ENCODE measurements at places on chromosomes 16 and 17. TPM values are rescaled to one million over a fixed set of nuclear protein-coding genes. Genes with fewer than 3 reads are reported as not detected.

GRCh38 chr17:79620207-79621038 is 9.6 kb upstream of the RBFOX3 start:
- no peaks in the 10 kb centered on the region for H3K27me3 ChIP-seq
- H3K4me1 ChIP-seq: no peaks in the 10 kb centered on the region
- no peak overlapping the region for H3K27ac ChIP-seq
- H3K36me3 ChIP-seq: no peaks in the 10 kb centered on the region
- DNase-seq: peak; percentile 19
- no peak overlapping the region for H3K4me3 ChIP-seq

GRCh38 chr17:81333616-81334368 is 38.7 kb upstream of the SLC38A10 start:
- H3K27me3 ChIP-seq: no peaks in the 10 kb centered on the region
- H3K36me3 ChIP-seq: no peaks in the 10 kb centered on the region
- H3K4me1 ChIP-seq: peaks cover 28% of the 10 kb centered on the region
- no peak for DNase-seq
- no peak overlapping the region for H3K4me3 ChIP-seq

P2RX1 gene
- total RNA-seq: 3.5 TPM

DNA sequence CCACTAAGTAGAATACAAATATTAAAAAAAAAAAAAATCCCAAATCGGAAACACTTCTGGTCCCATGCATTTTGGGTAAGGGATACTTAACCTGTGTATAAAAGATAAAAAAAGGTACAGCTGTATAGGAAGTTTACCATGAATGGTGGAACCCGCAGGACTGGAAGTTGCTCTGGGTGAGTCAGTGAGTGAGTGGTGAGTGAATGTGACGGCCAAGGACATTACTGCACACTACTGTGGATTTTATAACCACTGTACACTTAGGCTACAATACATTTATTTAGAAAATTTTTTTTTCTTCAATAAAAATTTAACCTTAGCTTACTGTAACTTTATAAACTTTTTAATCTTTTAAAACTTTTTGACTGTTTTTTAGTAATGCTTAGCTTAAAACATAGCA is 71.3 kb upstream of the BCAR1 start:
- peaks cover 4% of the 10 kb centered on the region for H3K4me1 ChIP-seq
- no peaks in the 10 kb centered on the region for H3K36me3 ChIP-seq
- H3K27me3 ChIP-seq: no peaks in the 10 kb centered on the region
- H3K4me3 ChIP-seq: no peak overlapping the region

DNA sequence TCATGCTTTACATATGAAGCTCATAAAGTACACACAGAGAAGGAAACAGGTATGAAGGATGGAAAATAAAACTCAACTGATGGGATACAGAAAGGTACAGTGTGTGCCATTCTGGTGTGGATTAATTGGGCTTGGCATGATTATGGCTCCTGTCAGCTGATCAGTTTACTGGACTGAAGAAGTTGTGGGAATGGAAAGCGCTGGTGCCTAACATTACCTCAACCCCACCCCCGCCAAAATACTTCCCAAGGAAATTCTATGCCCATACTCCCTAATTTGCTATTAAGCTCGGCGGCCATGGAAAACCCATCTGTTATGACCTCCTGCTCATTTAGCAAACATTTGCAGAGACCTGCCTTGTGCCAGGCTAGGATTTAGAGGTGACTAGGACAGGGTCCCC is 16.6 kb upstream of the PMFBP1 start:
- no peaks in the 10 kb centered on the region for H3K27me3 ChIP-seq
- H3K4me3 ChIP-seq: no peak overlapping the region
- no peaks in the 10 kb centered on the region for H3K36me3 ChIP-seq
- H3K27ac ChIP-seq: no peak overlapping the region
- H3K4me1 ChIP-seq: no peaks in the 10 kb centered on the region

Data from breast epithelium (tissue), 4 donors.